ENCODE measurements at places on chromosomes 6 and 20.

DNA sequence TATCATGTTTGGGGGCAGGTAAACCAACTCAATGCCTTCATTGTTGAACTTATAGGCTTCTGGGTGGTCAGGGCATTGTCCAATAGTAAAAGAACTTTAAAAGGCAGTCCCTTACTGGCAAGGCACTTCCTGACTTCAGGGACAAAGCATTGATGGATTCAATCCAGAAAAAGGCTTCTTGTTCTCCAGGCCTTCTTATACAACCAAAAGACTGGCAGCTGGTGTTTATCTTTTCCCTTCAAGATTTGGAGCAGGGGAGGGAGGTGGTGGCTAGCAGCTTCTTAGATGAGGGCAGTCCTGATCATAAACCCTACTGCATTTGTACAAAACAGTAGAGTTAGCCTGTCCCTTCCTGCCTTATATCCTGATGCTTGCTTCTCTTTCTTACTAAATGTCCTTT is 57.5 kb downstream of the NCOA3 start:
- no peak for DNase-seq

GRCh38 chr20:10644458-10645204 is 29.2 kb downstream of the JAG1 start:
- no peak for DNase-seq

- DNase-seq, result no peak
Measured at GRCh38 chr20:32188376-32189122, 19.0 kb downstream of the PLAGL2 start.

DNA sequence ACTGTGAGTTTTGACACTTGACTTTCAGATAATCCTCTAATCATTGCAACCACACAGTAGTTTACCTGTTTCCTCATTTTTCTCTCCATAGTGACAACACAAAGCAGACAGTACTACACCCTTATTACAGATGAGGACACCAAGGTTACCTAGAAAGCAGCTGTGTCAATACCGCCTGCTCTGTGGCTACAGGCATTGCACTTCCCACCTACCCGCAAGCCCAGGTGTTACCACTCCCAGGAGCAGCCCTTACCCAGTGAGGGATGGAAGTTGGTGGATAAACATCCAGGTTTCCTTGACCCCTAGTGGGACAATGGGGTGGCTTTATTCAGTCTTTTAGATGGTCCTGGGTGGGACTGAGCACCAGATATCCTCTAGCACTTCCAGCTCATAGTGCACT is 503.6 kb downstream of the PTPRT start:
- peak; percentile 57 for DNase-seq

GRCh38 chr20:1800777-1801176 is 94.4 kb upstream of the SIRPA start:
- no peak for DNase-seq

GRCh38 chr6:137246791-137247202 is 27.6 kb upstream of the IFNGR1 start:
- DNase-seq, result no peak

DNA sequence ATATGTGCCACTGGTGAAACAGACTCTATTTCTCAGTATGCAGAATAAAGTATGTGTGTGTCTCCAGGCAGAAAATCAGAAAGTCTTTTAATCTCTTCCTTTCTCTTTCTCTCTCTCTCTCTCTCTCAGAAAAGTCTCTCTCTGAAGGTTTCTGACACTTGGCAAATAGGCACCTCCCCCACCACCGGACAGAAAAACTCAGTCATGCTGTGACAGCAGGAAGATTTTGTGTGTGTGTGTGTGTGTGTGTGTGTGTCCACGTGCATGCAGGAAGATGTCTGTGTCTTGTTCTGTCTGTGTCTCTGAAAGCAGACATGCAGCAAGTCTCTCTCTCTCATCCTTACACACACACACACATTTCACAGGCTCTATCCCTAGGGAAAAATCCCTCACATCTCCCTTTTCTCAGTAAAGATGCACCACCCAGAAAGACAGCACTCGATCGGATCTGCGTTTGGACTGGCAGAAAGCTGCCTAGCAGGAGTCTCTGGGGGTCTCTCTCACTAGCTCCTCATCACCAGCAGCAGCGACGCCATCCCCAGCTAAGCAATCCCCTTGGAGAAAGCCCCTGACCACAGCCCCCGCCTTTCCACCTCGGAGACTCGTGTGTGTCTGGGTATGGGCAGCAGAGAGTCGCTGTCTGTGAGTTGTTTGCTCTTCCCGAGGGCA is 98.3 kb downstream of the EDN3 start:
- DNase-seq, result no peak

- no peak for DNase-seq
Measured at GRCh38 chr6:20148433-20148832, 63.8 kb downstream of the MBOAT1 start.

GRCh38 chr20:20679316-20679715 is 33.1 kb downstream of the RALGAPA2 start:
- no peak for DNase-seq

- DNase-seq, result no peak
Measured at GRCh38 chr6:6287415-6287814, 33.0 kb downstream of the F13A1 start.

DNA sequence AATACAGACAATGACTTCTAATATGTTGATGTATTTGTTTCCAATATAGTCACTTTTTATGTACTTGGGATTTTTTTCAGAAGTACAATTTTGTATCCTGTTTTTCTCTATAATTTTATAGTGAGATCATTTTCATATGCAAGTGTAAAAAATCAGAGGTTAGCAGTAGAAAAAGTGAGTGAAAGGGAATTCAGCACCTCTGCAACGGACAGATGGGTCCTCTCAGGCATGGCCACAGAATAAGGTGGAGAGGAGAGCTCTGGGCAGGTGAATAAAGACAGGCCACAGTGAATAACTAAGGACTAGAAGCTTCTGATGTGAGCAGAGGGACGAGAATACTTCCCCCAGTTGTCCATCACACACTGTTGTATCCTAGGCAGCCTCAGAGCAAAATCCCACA is 210.1 kb upstream of the CNR1 start:
- no peak for DNase-seq

DNA sequence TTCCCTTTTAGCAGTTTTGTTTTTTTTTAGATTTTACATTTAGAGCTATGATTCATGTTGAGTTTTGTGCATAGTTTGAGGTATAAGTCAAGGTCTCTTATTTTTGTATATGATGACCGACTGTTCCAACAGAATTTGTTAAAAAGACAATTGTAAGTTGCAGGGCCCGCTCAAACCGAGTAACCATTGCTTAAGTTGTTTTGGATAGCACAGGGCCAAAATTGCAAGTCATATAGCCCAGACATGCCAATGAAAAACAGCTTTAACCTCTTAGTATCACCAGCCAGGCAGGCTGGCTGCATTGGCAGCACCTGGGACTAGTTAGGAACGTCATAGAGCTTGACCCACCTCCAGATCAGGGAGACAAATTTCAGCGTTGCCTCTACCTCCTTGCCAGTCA is 47.3 kb downstream of the PFDN4 start:
- no peak for DNase-seq

DNA sequence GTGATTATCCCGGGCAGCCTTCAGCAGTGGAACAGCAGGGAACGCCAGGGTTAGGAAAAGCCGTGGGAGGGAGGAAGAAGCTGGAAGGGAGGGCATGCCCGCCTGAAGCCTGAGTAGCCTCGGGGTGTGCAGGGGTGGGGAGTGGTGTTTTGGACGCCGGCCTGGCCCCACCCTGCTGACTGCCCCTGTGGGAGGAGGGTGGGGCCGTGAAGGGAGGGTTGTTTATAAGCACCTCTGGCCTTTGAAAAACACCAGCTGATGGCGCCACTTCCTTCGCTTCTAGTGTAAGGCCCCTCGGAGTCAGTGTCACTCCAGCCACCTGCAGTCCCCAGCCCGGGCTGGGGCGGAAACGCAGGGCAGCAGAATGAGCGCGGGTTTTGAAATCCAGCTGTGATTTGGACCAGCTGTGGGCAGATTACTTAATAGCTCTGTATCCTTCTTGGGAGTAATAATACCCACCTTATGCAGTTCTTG is 52.8 kb upstream of the BMP6 start:
- no peak for DNase-seq

DNA sequence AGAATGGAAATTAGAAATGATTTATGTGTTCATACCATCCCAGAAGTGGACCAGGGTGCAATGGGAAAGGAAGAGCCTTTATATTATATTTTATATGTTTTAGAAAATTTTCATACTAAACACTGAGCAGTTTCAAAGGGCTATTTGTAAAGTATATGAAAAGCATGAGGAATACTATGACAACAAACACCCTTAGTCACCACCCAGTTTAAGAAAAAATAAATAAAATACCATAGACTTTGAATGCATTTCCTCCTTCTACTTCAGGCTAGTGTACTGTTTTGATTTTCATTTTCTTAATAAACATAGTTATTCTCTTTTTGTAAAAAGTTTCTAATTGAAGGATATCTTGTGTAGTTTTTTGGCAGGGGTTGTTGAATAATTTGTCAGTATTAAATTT is 191.1 kb downstream of the PLCB4 start:
- DNase-seq, result no peak

GRCh38 chr6:324116-324728 is 31.9 kb downstream of the DUSP22 start:
- no peak for DNase-seq

GRCh38 chr6:45310118-45310788 is 17.9 kb upstream of the RUNX2 start:
- DNase-seq, result no peak

GRCh38 chr6:111032484-111033140 is 50.8 kb downstream of the RPF2 start:
- DNase-seq, result no peak

- no peak for DNase-seq
Measured at GRCh38 chr6:33947916-33948594, 144.3 kb upstream of the MLN start.

- peak; percentile 10 for DNase-seq
Measured at GRCh38 chr20:8578161-8578865, 446.2 kb downstream of the PLCB1 start.

DNA sequence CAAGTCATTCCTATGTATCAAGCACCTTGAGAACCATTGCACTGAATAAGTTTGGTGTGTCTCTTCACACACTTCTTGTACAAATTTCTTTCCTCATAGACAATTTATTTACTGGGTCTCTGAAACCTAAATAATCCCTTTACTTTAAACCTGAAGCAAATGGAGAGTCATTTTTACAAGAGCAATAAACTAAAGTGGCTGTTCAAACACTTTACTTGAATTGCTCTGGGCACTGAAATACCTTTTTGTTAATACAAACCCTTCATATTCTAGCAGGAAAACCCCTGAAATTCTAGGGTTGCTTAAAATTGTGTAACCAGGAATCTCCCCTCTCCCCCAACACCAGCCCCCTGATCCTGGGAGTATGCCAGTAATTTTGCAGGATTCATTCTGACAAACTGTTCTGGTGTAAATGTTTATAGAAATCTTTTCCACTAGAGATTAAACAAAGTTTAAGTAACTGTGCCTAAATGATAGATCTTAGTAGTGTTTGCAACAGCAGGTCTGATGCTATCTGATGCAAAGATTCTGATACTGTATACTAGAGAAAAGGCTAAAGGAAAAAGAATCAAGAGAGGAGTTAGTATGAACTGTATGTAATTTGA is 13.4 kb downstream of the RSPO3 start:
- DNase-seq, result peak; percentile 26

DNA sequence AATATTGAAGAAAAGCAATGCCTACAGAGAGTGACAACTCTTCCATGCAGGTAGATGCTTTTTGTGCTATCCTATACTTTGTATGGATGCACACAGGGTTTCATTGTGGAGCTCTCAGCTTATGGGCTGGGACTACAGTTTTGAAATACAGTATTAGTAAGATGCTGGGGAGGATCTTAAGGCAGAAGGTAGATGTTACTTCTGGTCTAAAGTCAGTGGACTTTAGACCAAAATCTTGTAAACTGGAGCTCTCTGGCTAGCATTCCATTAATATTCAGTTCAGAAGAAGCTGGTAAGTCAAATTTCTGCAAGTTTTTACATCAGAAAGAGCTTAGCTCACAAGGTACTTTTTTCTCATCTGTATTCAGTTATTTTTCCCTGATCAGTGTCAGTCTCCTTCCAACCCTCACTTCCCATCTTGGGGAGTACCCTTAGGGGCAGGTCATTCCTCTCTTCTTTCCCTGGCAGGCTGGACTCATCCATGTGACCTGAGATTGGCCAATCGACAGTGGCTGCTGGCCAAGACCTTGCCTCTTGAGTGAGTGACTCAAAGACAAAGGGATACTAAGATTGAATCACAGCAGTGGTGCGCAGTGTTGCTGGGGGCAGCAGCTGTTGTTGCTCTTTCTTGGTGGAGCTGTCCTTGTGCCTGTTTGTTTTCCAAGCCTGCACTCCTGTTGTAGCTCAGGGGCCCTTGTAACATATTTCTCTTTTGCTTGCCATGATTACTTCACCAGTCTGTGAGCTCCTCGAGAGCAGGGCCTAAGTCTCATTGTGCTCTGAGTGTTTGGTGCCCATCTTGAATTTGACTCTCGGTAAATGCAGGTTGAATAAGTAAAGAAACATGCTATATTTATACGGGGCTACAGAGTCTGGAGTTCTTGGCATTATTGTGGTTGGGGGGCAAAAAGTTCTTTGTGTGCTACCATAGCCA is 2.8 kb upstream of the PHF20 start:
- DNase-seq, result peak; percentile 66

All from DMS53 (cell line).